ENCODE measurements at places on chromosomes 3 and 15. TPM values are rescaled to one million over a fixed set of nuclear protein-coding genes. Genes with fewer than 3 reads are reported as not detected.

- no peak for DNase-seq
Observed at GRCh38 chr3:186988806-186989205, 58.5 kb downstream of the ST6GAL1 start.

GRCh38 chr3:124298951-124299350 is 307.0 kb upstream of the ROPN1 start:
- no peak for DNase-seq

WDR72 gene
- total RNA-seq, result not detected

GOLGA6D gene
- total RNA-seq, result not detected

CA12 gene
- 4.9 TPM for total RNA-seq

DNA sequence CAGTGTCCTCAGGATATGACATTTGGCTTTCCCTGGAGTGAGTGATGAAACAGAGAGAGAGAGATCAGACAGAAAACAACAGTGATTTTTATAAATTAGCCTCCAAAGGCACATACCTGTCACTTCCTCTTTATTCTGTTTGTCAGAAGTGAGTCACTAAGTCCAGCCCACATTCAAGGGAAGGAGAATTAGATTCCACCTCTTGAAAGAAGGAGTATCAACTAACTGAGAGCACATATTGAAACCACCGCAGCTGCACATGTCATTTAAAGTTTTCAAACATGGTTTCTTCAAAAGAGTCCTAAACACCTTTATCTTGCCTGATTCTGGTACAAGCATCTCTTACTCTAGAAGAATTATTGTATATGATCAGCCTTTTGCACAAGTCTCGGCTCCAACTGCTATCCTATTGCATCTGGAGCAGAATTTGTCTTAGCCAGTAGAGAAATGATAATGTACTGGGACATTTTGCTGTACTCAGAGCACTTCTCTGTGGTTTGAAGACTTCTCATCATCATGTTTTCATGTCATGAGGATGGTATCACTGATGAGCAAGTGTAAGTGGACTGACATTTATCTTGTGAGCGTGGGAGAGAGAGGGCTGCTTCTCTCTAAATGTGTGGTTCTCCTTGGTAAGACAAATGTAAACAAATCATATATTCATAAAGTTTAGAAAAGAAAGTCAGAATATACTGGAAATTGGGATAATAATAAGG is 338.9 kb upstream of the CFAP20DC start:
- DNase-seq, result no peak

DNA sequence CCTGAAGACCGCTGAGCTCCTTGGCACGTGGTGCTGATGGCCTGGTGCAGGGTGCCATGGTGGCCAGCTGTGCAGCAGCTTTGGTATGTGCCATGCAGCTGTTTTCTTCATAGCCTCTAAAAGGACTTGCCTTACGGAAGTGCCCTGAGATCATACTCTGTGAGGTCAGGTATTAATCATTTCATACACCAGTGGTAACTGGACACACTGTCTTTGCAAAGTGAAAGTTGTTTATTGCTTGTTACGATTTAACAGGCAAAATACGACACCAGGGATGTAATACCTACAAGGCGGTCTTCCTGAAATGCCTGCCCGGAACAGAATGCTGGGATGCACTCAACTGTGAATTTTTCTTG is 184.6 kb downstream of the ATP10A start:
- DNase-seq, result no peak

LHFPL4 gene
- not detected for total RNA-seq

- no peak for DNase-seq
Observed at GRCh38 chr3:46098319-46098761, 71.1 kb upstream of the XCR1 start.

DNA sequence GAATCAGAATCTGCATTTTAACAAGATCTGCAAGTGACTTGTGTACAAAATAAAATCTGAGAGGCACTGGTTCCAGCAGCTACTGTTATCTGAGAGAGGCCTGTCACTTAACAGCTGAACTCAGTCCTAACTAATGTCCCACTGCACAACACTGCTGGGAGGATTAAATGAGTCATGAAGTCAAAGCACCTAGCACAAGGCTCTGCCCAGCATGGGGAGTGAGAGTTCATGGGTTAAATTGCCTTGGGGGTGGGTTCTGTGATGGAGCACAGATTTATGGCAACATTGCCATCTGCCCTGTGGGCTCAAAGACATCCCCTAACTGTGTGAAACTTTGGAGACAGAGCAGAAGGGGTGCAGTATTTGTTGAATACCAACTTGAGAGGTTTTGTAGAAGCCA is 250.9 kb downstream of the PLCL2 start:
- no peak for DNase-seq

DNA sequence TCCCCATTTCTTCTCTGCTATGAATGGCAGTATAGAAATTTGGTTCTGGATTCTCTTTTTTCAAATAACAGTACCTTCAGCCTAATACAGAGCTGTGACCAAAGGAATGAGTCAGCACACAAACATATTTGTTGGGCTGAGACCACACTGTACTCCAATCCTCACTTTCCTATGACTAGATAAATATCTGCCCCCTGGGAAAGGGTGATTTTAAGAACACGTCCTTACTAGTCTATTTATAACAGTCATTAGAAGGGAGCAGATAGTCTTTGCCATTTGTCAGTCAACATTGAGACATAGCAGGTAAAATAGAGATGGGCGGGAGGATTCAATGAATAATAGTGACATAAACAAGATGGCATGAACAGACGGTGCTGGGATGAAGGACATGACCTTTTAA is 461.3 kb downstream of the MCTP2 start:
- no peak for DNase-seq

- no peak for DNase-seq
Observed at GRCh38 chr3:108951820-108952501, 1.7 kb downstream of the GUCA1C start.

RETNLB gene
- total RNA-seq, result not detected

POTEB3 gene
- total RNA-seq, result not detected

DNA sequence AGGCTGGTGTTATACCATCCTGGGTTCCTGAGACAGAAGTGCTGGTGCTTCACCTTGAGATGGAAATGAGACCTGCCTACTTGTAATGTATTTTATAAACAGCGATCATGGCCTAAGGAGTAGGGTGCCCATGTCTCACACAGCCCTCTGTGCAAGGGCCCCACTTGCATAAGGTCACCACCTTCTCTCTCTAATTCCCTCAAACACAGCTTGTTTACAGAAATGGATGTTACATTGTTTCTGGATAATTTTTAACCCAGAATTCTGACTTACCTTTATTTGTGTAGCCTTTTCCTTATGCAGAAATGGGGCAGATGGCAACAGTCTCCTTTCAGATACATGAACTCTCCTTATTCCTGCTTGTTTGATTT is 95.1 kb upstream of the UMPS start:
- DNase-seq, result no peak

- DNase-seq, result no peak
Observed at GRCh38 chr3:113055201-113055600, 64.4 kb downstream of the GTPBP8 start.

DZIP1L gene
- 3.5 TPM for total RNA-seq

GRCh38 chr3:66402596-66403290 is 98.1 kb downstream of the LRIG1 start:
- DNase-seq, result no peak

DNA sequence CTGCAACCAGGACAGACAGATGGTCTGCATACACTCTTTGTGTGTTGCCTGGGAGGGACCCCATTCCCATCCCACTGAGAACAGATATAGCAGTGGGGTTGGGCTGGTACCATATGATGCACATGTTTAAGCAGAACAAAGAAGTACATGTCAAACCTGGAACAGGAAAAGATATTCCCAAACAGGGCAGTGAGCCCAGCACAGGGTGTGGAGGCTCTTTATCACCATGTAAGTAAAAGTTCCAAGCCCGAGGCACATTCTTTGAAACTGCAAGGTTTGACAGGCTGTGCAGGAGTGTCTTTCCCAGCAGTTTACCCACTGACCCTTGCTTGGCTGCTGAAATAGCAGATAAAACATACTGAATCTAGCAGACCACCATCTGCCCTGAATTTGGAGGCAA is 5.3 kb upstream of the ZNF445 start:
- no peak for DNase-seq

CCR3 gene
- not detected for total RNA-seq

DNA sequence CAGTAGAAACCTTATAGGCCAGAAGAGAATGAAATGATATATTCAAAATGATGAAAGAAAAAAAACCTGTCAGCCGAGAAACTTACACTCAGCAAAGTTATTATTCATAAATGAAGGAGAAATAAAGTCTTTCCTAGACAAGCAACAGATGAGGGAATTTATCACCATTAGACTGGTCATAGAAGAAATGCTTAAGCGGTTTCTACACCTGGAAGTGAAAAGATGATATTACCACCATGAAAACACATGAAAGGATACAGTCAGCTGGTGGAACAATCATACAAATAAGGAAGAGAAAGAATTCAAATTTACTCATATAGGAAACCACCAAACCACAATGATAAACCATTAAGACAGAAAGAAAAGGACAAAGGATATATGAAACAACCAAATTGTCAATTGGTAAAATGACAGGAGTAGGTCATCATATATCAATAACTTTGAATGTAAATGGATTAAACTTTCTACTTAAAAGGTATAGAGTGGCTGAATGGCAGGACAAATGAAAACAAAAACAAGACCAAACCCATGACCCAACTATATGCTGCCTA is 29.9 kb upstream of the PRR23C start:
- no peak for DNase-seq
